ENCODE measurements at places on chromosomes 6 and 20.

DNA sequence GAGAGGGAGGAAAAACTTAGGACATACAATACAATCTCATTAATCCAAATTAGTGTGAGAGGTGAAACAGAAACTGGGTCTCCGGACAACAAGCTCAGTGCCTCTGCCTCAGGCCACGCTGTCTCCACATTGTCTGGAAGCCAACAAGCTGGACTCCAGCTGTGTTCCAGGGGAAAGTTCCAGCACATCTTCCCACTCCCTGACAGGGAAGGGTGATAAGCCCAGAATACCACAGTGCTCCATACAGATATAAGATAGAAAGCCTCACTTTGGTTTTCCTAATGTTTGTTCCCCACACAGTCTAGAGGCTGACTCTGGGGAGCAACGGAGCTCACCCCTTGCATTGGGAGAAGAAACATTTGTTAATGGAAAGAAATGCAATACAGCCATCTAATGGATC lies 117.1 kb upstream of the SPTLC3 start:
- no peak for DNase-seq

DNA sequence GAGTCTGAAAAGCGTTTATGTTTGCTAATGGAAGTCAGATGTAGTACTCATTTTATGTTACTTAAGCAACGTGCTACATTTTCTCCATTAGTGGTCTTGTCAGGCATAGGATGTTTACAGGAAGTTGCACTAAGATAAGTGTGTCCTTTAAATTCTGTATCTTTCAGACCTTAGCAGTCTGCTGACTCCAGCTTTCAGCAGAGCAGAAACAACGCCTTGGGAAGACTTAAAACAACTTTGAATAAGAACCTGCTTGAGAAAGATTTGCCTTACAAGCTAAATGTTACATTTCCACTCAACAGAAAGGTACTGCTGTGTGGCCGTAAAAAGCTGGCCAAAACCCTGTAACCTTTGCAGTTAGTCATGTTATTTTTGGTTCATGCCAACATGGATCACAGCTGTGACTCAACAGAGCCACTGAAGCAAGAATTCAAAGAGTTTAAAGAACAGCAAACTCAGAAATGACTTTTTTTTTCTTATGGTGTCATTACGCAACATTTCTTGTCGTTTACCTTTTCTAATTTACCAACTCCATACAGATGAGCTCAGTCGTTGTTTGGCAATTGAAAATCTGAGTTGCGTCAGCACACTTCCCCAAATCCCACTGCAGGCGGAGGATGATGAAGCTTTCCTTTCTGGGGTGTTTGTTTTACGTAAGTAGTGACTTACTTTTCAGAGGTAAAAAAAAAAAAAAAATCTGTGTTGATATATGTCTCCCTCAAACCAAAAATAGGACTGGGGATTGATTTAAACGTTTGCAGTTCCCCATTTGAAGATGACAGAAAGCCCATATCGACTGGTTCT lies 27.9 kb upstream of the BMP6 start:
- DNase-seq: no peak

DNA sequence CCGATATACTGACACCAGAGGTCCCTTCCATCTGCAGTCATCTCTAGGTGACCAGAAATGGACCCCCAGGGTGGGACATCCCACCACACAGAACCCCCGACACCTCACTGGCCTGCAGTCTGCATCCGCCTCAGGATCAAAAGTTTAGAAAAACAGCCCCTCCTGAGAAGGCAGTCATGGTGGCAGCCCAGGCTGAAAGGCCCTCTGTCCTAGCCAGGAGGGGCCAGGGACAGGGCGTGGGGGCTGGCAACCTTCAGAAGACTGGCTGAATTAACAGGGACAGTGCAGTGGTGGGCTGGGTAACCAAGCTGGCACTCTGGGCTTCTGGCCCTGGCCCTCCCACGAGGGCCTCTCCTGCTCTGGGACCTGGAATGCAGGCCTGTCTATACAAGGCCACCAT lies 34.3 kb upstream of the MDFI start:
- DNase-seq: no peak

GRCh38 chr20:12594410-12595088 lies 414.2 kb upstream of the SPTLC3 start:
- DNase-seq: no peak

GRCh38 chr6:28867086-28867409 lies 56.7 kb downstream of the TRIM27 start:
- no peak for DNase-seq

DNA sequence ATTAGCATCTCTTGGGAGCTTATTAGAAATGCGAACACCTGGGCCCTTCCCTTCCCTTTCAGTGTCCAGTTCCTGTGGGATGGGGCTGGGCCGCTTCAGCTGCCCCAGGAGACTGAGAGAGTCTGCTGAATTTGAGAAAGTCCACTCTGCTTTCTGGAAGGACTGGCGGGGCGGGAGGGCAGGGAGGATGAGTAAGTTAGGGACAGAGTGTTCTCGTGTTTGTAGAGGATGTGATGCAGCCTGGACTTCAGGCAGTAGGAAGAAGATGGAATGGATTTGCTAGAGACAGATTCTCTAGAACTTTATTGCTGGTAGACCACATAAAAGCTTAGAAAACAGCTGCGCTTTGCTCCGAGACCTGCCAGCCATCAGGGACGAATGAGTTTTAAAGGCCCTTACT lies 1.1 kb upstream of the TULP4 start:
- DNase-seq: no peak
